Central memory CD8-positive, alpha-beta T cell (primary cell): ENCODE measurements at places on chromosomes 11 and 22.

DNA sequence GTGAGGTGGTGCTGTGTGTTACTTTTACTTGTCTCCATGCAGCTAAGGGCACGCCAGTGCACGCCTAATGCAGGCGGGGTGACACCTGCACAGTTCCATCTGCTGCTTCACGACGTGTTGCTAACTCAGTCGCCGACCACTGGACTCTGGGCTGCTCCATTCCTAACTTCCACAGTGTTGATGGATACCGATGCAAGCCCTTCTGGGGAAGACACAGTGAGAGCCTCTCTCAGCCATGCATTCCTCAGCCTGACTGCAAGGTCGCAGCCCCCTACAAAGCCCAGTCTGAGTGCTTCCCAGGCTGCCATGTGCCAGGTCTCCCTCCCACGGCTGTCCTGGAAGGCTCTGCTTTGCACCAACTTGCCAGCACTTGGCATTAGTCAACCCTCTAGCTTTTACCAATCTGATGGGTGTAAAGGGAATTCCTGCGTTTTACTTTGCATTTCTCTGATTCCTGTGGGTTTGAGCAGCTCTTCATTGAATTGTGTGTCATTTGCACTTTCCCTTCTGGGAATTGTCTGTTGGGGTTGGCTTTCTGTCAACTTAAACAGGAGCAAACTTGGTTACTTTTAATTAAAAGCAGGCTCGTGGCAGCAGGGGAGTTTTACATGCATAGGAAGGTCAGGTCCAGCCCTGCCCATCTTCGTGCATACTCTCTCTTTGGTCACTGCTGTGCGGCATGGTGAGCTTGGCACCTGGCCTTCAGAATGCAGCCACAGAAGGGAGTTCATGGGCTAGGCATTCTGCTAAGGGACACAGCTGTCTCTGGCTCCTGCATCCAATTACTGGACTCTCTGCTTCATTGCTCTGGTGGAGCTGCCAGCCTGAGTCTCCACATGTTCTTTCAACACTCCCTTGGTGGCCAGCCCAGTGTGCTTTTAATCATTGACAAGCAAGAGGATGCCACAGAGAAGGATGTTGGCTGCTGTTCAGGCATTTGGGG is 34.6 kb upstream of the SHANK2 start:
- no peak for DNase-seq

- DNase-seq: no peak
Measured at GRCh38 chr22:30171008-30171407, 75.6 kb downstream of the LIF start.

GRCh38 chr11:8059030-8059429 is 22.0 kb upstream of the TUB start:
- no peak for DNase-seq

GRCh38 chr11:119511614-119512306 is 88.8 kb upstream of the THY1 start:
- no peak for DNase-seq

DNA sequence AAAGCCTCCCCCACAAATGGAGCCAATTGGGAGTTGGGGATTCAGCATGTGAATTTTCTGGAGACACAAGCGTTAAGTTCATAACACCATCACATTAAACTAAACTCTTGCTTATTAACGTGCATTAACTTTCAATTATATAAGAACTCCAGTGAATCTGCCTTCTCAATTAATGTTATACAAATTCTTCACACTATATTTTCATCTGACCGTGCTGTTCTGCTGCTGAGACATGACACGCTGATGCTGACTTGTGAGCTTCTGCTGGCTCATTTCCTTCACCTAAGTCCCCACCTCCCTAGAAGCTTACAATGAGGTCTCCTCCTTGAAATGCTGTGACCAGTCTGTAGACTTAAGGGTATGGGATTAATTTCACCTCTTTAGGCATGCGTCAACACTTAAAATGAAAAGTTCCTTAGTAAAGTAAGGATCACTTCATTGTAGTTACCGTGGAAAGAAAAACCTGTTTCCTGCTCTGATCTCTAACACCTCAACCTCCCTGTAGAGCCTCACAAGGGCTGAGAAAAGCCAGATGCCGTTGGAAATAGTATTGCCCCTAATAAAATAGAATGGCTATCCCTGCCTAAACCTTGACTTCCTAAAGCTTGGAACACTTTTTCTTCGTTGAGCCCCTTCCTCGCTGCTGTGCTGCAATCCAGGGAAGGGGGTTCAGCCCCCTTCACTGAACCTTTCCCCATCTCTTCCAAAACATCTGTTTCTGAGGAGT is 2.2 kb downstream of the HBG2 start:
- no peak for DNase-seq

DNA sequence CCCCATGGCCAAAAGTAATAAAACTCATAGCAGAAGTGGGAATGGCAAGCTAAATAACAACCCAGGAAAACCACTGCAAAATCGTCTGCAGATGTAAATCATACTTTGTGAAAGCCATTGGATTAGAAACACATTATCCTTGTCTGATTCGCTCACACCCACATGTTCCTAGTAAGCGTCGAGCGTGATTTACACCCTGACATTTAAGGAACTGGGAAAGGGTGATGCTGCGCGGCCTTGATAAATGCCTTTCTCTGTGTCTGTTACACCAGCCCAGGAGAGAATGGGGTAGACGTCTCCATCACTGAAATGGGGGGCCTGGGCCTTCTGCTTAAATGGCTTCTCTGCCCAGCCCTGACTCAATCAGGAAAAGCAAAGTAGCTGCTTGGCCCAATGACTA is 162.7 kb downstream of the NTM start:
- DNase-seq: no peak

DNA sequence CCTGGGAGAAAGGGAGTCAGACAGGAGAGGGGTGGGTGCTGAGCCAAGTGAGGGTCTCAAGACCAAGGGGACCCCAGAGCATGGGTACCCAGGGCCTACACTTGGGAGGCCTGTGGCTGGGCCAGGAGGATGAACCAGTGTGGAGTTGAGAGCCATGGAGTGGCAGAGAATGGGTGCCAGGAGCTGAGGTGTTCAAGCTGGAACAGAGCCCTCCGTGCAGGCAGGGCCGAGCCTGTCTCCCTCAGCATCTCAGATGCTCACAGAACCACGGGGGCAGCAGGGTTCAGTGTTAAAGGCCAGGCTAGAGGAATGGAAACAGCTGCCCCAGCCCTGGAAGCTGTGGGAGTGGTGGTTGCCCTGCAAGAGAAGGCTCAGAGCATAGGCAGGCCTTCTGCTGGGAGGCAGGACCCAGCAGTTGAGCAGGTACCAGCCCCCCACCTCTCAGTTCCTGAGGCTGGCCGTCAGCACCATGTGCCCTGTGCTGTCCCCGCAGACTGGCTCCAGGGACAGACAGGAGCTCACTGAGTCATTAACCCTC is 32.3 kb downstream of the RSPH14 start:
- DNase-seq: no peak

- no peak for DNase-seq
Measured at GRCh38 chr11:46264976-46265375, 12.5 kb upstream of the CREB3L1 start.

GRCh38 chr22:40606306-40606705 is 30.2 kb downstream of the MRTFA start:
- DNase-seq: no peak

DNA sequence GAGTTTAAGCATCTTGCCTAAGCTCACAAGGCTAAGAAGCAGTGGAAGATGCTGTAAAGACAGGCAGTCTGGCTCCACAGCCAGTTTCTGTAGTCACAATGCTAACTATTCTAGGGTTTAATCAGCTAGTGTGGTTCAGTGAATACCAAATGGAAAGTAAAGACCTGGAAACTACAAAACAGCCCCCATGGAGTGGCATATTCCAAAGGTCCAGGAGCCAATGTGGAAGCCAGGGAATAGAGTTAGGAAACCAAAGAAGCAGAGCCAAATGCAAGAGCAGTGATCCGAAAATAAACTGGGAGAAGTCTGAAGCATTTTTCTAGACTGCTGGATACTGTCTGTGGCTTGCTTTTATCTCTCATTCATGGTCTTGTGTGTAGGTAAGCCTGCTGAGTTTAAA is 731.2 kb upstream of the ANO5 start:
- DNase-seq: no peak

GRCh38 chr11:60790726-60791125 is 5.6 kb downstream of the MS4A10 start:
- DNase-seq: no peak

- DNase-seq: peak; percentile 36
Measured at GRCh38 chr11:69670158-69670845, 4.9 kb downstream of the LTO1 start.
